HuH-7 (cell line): ENCODE measurements at places on chromosomes 13 and 19.

GRCh38 chr19:37329686-37330085, 41.2 kb upstream of the ZNF527 start:
- DNase-seq = no peak

DNA sequence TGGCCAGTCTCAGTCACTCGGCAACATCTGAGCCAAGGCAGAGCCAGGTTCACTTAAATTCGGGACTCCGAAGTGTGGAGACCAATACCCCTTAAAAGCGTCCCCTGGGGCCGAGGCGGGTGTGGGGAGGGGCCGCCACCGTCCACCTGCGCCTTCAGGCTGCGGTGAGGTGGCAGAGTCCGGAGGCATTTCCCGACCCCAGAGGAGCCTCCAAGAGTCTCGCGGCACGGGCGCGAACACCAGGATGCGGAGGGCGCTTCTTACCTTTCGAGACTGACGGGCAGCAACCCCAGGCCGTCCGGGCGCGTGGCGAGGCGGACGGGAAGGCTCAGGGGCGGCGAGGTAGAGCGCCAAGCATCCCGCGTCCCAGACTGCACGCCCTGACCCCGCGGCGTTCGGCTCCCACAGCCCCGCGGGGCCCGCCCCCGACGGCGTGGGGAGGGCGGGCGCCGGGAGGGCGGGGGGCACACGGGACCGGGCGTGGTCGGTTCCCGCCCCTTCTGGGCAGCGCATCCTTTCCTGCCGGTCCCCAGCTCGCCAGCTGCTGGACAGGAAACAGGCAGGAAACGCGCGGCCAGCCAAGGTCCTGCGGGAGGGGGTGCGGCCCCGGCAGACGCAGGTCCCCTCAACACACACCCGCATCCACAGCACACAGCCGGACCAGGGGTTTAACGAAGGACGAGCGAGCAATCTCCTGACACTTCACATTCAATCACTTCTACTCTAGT, at the start of gene THSD1:
TSS of gene THSD1 (minus strand) at position 406 of the 728 bp plus-strand sequence. CDS start 3,572 bp downstream, outside the sequence.
- DNase-seq = peak; percentile 17

DNA sequence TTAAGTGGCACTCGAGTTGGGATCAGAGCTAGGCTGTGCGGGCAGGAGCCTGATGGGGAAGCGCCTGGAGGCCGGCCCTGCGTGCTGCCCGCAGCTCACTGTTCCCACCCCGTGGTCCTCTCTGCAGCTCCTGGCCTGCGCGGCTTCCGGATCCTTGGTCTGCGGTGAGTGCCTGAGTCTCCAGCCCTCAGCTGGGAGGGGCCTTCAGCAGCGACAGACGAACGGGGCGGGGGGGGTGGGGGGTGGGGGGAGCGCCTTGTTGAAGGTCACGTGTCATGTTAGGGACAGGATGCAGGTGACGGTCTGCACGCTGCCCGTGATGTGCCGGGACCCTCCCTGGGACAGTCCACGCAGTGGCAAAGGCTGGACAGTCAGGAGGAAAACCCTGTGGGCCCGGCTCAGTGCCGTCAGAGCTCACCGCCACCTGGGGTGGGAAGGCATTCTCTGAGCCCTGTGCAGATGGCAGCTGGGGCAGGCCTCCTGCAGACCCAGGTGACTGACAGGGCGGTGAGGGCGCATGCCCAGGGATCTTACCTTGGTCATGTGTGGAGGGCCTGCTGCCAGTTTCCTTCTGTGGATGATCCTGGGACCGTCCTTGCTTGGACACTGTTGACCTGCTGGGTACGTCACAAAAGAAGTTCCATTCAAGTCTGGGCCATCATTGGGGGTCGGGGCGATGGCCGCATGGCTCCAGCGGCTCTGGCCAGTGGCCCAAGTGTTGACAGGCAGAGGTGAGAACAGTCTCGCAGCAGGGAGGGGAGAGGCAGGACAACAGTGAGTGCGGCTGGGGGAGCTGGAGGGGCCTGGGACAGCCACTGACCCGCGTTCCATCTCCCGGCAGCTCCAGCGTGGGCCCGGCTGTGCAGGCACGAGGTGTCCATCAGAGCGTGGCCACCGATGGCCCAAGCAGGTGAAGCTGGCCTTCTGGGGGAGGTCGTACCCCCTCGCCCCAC, 4.3 kb downstream of the NDUFS7 start:
- DNase-seq = no peak

DNA sequence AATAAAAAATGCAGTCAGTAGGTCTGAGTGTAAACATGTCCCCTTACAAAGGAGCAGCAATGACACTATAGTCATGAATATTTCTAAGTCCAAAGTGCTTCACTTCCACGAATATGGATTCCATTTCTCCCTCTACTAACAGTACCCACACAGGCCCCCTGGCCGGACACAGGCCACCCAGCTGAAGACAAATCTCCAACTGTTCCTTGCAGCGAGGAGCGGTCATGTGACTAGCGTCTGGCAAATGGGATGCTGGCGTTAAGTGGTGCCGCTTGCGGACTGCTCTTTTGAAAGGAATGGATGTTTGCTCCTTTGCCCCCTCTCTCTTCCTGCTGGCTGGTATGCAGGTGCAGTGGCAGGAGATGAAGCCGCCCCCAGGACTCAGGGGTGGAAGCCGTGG, 16.2 kb downstream of the PPP1R12C start:
- DNase-seq = no peak

GRCh38 chr19:57682226-57682766, 519 bp downstream of the ZNF551 start:
- DNase-seq = no peak

DNA sequence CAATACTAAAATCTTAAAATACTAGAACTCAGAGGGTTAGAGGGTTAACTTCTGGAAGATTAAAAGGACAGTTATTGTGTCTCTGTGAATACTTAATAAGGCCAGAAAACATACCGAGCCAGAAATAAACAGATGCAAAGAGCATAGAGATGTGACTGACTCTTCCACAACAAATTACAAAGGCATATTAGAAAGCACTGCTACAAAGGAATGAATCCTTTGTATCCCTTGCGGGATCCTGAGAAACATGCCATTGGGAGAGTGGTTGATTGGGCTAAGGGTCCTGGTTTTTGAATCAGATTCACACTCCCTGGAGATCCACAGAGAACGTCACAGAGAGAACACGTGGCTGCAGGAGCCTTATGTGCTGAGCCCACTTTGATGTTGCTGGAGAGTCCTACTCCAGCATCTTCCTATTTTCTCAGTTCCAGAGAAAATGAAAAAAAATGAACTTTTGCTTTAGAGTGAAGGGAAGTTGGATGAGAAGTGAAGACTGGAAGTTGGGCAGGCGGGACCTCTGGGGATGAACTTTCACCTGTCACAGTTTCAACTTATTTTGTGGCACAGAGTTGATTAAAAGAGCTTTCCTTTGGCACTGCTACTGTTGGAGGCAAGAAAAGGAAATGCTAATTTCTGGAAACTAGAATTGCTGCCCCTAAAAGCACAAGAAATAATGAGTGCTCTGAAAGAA, 309.9 kb downstream of the DCT start:
- no peak for DNase-seq
